ENCODE measurements at places on chromosomes 11 and 22.
A peak's percentile ranks its signal among the peaks of the same experiment; 100 is the strongest.

DNA sequence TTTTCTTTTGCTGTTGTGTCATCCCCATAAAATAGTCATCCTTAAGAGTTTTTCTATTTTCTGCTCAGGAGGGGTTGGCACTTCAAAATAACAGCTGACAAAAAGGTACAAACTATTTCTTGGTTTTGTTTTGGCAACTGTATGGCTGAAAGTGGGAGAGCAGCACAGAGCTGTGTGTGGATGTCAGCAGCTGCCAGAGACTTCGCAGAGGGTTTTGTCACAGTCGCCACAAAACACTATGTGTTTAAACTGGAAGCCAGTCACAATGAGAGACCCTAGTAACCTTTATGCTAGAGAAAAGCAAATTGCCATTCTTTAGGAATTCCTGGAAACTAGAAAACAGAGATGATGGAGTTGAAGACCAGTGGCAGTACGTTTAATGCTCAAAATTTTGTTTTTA, 189.6 kb upstream of the CCDC90B start:
- no peak for DNase-seq

DNA sequence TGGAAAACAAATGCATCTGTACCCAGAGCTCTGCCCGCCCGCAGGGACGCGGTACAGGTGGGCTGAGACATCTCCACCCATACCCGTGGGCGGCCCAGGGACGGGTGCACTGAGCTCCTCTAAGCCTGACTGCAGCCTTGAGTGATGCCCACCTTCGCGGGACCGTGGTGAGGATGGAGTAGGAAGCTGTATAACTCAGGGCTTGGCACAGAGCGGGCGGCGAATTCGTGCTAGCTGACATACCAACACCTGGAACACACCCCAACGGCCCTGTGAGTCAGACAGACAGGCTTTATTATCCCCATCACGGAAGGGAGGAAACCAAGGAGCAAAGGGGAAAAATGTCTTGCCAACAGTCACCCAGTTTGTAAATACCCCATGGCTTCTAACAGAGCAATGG, 61.9 kb downstream of the SMCO4 start:
- DNase-seq: no peak

DNA sequence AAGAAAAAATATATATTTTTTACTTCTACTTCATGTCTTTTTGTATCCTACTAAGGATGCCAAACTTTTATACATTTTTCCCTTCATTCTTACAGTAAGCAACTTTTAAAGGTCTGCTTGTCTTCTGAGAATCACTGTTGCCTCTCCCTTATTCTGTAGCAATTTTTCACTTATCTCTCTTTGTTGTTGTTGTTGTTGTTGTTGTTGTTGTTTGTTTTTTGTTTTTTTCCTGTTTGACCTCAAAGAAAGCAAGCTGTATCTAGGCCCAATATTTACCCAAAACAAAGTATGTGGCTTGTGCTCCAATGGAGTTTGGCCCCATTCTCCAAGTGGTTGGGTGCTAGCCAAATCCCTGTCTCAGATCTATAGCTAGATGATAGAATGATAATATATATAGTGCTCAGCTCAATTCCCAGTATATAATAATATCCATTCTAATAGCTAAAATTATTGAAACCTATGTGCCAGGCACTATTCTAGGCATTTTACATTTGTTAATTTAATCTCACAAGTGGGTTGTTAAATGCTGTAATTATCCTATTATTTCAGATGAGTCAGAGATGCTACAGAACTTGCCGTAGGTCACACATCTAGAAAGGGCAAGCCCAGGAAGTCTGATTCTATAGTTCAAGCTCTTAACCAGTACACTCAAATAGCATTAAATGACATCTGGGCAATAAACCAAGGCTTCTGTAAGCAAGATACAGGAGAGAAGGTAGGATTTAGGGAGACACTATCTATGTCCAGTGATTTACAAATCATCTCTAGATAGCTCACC, 205.1 kb upstream of the PITPNB start:
- no peak for DNase-seq

DNA sequence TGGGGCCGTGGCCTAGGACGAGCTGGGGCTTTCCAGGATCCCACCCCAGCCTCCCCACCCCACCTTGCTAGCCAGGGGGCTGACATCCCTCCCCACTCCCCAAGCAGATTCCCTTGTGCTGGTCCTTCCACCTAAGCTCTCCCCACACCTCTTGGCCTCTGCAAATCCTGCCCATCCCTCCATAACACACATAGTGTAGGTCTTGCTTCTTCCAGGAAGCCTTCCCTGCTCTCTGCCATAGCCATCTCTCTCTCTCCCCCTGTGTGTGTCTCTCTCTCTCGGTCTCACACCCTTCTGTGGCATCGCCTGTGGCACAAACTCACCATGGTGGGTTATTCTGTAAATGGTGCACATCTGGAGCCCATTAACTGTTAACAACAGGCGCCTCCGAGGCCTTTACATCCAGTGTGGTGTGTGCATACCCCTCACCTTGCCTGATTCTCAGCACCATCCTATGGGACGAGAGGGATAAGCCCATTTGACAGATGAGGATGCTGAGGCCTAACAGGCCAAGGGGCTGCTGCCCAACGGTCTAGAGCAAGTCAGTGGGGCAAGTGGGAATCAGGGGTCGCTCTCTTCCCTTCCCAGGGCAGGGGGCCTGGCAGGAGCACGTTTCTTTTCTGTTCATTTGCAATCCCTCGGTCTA, 22.2 kb upstream of the PICK1 start:
- no peak for DNase-seq

GRCh38 chr11:76424379-76424778, 20.4 kb upstream of the EMSY start:
- no peak for DNase-seq

DNA sequence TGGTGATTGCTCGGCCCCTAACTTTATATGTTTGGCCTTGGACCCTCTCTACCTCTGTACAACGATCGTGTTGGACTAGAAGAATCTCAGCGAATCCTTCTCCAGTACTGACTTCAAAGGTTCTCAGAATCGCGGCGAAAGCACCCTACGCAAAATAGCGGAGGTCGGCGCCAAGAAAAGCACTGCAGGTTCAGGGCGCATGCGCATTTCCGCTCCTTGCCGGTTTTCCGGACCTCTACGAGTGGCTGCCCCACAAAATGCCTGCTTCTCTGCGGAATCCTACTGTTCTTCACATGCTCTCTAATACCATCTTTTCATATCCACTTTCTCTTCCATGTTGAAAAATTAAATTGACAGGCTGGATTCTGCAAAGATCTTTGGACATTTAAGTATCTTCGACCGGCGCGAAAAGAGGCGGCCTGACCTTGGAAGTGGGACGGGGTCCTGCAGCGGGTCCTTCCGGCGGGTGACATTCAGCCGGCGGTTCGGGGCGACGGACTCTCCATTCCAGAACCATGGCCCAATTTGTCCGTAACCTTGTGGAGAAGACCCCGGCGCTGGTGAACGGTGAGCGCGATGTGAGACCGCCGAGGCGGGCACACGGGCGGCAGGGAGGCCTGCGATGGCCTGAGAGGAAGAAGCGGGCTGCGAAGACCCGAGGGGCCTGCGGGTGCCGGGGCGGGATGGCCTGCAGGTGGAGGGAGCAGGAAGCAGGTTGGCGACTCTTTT, at the start of gene ATP5MG:
Gene ATP5MG (plus strand): TSS at position 456 of the 729 bp plus-strand sequence. CDS start 60 bp downstream, at position 516.
- DNase-seq: peak; percentile 94

DNA sequence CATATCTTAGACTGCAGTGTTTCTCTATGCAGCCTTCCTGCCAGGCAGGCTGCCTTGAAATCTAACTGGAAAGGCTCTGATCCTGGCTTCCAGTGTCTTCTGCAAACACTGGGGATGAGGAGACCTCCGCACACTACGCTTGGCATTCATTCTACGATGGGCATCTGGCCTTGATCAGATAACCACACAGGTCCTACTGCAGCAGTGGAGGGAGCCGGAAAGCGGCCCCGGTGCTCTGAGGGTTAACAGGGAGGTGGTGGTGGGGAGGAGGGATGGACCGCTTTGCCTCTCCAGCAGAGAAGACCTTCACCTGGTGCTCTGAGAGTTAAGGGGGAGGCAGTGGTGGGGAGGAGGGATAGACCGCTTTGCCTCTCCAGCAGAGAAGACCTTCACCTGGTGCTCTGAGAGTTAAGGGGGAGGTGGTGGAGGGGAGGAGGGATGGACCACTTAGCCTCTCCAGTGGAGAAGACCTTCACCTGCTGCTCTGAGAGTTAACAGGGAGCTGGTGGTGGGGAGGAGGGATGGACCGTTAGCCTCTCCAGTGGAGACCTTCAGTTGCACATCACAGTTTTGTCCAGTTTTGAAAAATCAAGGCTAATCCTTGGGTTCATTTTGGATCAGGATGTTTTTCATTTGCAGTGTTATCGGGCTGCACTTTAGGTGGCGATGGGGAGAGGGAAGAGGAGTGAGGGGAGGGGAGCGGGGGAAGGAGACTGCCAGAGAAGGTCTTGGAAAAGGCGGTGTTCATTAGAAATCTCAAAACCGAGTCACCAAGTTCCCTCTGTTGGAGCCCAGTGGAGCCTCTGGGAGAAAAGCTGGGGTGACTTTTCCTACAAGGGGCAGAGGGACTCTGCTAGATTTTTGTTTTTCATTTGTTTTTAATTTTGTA, 5.6 kb downstream of the GAL start:
- no peak for DNase-seq

GRCh38 chr11:47348859-47349258, 3.6 kb downstream of the MYBPC3 start:
- no peak for DNase-seq

DNA sequence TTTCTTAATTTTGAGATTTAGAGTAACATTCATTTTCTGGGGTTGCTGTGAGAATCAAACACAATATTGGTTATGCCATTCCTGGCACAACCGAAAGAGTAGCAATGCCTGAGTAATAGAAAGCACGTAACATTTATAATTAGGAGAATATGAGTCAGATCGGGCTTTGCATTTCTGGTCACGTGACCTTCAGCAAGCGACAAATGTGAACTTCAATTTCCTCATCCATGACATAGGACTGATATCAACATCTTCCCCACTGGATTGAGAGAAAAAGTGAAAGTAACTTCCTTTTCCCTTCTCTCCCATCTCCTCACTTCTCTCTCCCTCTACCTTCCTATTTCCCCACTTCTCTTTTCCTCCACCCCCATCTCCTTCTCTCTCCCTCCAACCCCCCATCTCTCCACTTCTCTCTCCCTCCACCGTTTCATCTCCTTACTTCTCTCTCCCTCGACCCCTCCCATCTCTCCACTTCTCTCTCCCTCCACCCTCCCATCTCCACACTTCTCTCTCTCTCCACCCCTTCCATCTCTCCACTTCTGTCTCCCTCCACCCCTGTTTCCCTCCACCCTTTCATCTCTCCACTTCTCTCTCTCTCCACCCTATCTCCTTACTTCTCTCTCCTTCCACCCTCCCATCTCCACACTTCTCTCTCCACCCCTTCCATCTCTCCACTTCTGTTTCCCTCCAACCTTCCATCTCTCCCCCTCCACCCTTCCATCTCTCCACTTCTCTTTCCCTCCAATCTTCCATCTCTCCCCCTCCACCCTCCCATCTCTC, 33.5 kb upstream of the CAT start:
- no peak for DNase-seq

GRCh38 chr11:100677796-100678195, 9.3 kb upstream of the ARHGAP42 start:
- no peak for DNase-seq

DNA sequence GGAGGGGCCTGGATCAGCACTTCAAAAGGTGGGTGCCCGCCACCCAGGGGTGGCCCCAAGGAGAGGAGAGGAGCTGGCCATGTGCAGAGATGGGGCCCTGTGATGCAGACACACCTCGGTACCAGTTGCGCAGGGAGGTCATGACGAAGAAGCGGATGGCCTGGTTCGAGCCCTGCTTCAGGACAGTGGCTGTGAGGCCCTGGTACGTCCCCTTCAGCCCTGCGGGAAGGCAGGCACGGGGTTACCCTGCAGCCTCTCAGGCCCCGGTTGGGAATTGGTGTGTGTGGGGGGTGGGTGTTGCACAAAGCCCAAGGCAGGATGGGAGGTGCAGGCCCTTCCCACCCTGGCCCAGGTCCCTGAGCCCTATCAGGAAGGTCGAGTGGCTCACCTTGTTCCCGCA, 1.8 kb downstream of the SLC25A1 start:
- no peak for DNase-seq
